H9 (cell line): ENCODE measurements at places on chromosomes 11 and 22.

DNA sequence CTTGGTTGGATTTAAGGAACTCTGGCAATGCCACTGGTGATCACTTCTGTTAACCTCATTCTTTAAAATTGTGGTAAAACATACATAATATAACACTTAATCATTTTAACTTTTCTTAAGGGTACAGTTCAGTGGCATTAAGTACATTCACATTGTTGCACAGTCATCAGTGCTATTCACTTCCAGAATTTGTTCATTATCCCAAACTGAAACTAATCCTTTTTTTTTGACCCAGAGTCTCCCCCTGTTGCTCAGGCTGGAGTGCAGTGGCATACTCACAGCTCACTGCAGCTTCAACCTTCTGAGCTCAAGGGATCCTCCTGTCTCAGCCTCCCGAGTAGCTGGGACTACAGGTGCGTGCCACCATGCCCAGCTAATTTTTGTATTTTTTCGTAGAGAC, 10.6 kb downstream of the ELF5 start:
- DNase-seq = no peak

DNA sequence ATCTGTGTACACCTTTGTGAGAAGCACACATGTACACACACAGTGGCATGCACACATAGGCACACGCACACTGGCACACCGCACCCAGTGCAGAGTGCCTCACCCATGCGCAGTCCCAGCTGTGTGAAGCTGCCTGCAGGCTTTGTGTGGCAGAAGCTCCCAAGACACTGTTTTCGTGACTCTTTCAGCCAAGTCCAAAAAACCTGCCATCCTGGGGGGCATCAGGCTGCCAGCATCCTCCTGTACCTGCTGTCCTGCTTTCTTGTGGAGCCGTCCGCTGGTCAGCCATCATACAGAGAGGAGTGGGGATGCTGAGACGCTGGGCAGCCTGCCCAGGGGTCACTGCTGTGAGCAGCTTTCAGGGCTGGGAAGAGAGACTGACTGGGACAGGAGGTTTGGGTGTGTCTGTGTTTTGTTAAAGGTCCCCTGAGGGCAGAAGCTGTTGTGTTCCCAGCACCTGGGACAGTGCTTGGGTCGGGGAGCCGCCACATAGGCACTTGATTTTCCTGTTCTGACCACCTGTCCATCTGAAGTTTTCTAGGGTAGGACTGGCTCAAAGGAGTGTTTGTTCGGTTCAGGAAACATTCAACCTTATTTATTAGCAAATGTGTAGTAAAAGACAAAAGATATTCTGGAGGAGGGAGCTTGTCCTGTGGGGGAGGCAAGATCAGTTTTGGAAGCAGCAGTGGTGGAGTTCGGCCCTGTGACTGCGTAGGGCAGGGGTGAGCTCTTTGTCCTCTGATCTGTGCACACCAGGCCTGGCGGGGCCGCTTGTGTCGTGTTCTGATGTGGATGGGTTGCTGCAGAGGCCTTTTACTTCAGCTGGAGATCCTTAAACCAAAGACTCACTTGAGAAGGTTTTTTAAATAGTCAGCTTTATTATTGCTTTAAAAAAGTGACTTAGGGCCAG, 29.7 kb downstream of the AP2A2 start:
- no peak for DNase-seq

DNA sequence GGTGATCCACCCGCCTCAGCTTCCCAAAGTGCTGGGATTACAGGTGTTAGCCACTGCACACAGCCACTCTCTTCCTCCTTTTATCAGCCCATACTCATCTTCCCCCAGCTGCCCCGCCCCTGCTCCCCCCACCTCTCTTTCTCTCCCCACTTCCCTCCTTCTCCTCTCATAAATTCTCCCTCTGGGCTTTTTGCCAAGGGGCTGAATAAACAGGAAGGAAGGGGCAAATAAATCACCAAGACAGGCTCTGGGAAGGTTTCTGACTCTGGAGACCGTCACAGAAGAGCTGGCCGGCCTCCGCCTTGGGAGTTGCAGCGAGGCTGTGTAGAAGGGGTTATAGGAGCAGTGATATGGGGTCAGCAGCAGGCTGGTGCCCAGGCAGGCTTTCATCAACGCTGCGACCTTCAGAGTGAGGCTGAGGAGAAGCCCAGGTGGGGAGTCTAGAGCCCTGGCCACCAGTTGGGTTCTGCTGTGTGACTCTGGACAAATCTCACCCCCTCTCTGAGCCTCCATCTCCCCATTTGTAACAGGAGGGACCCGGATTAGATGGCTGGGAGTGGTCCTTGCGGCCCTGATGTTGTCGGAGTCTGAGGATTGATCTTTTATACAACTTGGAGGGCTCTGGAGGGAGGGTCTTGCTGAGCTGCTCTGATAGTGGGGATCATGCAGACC, 62.6 kb upstream of the RASD2 start:
- peak; percentile 18 for DNase-seq

DNA sequence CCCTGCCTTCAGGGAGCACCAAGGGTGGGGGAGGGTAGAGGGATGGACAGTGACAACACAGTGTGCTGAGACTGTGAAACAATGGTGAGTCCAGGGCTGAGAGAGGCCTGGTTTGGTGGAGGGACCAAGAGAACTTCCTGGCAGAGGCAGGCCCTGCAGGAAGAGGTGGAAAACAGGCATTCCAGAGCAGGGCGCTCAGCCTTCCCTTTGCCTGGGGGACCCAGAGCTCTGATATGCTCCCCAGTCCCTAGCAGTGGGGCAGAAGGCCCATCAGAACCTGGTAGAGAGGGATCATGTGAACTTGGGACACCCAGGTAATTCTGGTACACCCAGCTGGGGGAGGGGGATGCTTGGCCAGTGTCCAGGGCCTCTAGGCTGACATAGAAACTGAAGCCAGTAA, 17.2 kb upstream of the UVRAG start:
- DNase-seq = no peak

DNA sequence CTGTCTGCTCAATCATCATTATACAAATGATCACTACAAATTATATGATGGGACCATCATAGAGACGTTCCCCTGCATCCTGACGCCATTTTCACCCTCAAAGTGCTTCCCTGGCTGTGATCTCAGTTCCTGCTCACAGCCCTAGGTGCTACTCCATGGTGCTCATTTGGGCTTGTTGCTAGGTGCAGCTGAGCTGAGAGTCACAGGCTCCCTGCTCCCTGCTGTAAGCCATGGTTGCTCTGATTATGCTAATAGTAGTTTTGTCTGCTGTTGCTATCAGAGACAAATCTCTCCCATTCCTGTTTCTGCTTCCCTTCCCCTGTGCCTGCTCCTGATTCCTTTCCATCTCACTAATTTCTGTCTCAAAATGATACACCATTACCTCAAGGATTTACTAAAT, 474.3 kb downstream of the METTL15 start:
- DNase-seq = no peak

DNA sequence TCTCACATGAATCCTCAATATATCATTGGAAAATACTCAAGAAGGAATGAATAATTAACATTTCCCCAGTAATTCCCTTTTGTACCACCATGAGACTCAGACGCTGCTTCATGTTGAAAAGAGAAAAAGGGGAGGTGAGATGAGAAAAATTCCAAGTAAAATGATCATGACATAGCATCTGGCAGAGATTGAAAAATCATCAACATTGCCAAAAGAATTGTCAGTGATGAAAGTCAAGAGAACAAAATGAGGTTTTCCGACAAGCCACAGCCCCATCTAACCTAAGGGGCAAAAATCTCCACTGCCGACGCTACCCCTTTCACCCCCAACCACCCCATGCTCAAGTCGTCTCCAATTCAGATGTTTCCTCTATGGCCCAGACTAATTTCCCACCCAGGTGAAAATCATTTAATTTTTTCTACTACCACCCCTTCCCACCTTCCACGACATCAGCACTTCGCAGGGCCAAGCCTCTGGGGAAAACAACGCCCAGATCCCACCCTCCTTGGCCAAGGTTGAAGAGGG, 1.2 kb downstream of the RAB6A start:
- no peak for DNase-seq

GRCh38 chr22:21686634-21687393, 21.0 kb downstream of the PPIL2 start:
- DNase-seq = no peak

DNA sequence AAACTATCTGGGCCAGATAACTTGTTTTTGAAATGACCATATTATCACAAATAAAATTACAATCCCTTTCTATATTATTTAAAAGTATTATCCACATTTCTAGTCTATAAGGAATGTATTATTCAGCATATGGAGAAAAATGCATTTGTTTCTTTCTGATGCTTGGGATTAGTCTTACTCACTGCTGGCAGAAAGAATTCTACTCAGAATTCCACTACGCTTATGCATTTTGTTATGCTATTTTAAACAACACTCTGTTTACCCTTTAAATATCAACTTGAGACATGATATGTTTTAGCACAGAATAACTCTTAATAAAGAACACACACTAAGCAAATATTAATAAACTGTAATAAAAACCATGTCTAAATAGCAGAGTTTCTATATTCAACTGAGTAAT, 77.6 kb upstream of the ANO3 start:
- DNase-seq = no peak

DNA sequence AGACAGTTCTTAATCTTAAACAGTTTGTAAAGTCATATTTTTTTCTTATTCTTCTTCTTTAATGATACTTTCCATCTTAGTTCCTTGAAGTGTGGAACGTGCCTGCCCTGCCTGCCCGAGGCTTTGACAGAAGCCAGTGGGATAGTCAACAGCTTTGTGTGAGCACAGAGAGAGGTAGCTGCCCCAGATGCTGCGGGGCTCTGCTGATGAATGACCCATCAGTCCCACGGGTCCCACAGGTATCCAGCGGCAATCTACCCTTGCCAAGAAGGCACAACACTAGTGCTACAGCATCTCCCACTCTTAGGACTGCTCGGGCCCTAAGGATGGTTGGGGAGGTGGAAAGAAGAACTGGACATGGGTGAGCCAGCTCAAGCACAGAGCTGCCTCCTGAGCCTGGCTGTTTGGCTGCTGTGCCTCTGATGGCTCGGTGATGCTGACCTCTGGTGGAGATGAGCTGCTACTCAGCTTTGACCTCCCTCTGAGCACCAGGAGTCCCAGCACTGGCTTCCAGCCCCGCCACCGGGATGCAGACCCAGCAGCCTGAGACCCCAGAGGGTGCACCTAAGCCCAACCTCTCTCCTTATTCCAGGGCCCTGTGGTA, 11.8 kb upstream of the APLNR start:
- peak; percentile 89 for DNase-seq

- DNase-seq = no peak
These were observed 3.7 kb upstream of the ACY3 start for GRCh38 chr11:67654225-67654624.

DNA sequence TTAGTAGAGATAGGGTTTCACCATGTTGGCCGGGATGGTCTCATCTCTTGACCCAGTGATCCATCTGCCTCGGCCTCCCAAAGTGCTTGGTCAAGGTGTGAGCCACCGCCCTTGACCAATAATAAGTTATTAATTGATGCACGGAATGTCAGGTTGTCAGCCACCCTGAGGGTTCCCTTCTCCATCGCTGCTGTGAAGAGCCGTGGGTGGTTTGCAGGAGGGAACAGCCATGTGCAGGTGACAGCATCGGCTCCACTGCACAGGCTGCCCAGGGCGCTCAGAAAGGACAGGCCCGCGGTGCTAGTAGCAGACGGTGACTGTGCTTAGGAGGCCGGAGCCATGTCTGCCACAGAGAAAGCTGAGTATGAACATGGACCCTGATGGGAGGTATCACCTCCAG, 814.0 kb downstream of the BRD1 start:
- peak; percentile 17 for DNase-seq

GRCh38 chr11:117009905-117010605, 88.2 kb downstream of the SIK3 start:
- peak; percentile 36 for DNase-seq

DNA sequence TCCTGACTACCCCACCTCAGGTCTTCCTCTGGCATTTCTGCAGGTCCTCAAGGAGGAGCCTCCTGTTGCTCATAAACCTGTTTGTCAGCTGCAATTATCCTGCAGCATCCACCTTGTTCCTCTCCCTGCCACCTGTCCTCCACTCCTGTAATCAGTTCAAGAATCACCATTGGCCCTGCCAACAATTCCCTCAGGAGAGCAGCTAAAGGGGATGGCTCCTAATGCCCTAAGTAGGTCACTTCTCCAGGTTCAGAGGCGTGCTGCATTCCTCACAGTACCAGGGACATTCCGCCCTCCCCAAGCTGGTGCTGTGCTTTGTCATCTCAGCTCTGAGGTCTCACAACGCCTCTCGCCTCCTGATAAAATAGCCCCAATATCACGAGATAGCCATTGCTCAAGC, 2.1 kb downstream of the CLDN25 start:
- DNase-seq = no peak

DNA sequence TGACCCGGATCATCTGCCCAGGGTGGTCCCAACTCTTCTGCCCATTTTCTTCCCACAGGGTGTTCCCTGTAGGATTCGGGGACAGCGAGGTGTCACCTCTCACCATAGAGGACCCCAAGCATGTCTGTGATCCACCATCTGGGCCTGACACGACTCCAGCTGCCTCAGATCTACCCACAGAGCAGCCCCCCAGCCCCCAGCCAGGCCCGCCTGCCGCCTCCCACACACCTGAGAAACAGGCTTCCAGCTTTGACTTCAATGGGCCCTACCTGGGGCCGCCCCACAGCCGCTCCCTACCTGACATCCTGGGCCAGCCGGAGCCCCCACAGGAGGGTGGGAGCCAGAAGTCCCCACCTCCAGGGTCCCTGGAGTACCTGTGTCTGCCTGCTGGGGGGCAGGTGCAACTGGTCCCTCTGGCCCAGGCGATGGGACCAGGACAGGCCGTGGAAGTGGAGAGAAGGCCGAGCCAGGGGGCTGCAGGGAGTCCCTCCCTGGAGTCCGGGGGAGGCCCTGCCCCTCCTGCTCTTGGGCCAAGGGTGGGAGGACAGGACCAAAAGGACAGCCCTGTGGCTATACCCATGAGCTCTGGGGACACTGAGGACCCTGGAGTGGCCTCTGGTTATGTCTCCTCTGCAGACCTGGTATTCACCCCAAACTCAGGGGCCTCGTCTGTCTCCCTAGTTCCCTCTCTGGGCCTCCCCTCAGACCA, 24.0 kb downstream of the CSF2RB start:
- peak; percentile 17 for DNase-seq
